Activated CD4-positive, alpha-beta T cell treated with anti-CD3 and anti-CD28 coated beads, Interleukin-2, Interleukin-6, amounts not matched to agents 100 ng/mL and 50 ng/mL, durations not matched to agents 16 hours and 8 hours (primary cell): ENCODE measurements at places on chromosomes 4 and X.

GRCh38 chrX:146921204-146921603 is 106.7 kb upstream of the CXorf51A start:
- DNase-seq, result no peak

GRCh38 chrX:8692871-8693270 is 39.1 kb downstream of the ANOS1 start:
- DNase-seq, result no peak

GRCh38 chrX:19512359-19512758 is 2.9 kb downstream of the MAP3K15 start:
- DNase-seq, result no peak

- peak; percentile 28 for DNase-seq
Observed at GRCh38 chr4:1910643-1911042, 39.5 kb downstream of the NSD2 start.

GRCh38 chr4:102612824-102613366 is 111.7 kb downstream of the NFKB1 start:
- peak; percentile 58 for DNase-seq

- no peak for DNase-seq
Observed at GRCh38 chrX:134388161-134389109, 71.5 kb upstream of the HPRT1 start.

DNA sequence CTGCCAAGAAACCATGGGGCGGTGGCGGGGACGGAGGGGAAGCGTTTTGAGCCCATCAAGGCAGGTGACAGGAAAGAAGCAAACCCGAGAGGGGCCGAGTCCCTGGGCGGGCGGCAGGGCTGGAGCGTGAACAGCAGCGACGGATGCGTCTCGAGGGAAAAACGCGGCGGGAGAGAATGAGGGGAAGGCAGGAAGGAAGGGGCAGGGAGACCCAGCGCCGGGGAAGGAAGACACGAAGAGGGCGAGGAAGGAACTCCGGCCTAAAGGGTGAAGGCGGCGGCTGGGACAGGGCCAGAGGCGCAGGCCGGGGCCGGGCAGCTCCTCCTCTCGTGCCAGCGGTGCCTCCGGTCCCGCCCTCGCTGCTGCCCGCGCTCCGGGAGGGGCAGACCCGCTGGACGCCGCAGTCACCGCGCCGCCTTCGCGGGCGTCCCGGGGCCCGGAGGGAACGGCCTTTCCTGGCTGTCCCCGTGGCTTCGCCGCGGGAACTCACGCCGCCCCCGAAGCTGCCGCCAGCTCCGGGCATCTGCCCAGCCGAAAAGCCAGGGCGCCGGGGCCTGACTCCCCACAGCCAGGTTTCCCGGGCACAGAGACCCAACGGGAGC is 751 bp upstream of the RGS12 start:
- DNase-seq, result no peak
